ENCODE measurements at places on chromosomes 2 and 18. TPM values are rescaled to one million over a fixed set of nuclear protein-coding genes. Genes with fewer than 3 reads are reported as not detected.

- H3K27me3 ChIP-seq: no peaks in the 10 kb centered on the region
- H3K4me1 ChIP-seq: peaks cover 4% of the 10 kb centered on the region
- H3K27ac ChIP-seq: no peak overlapping the region
- DNase-seq: no peak
- H3K36me3 ChIP-seq: no peaks in the 10 kb centered on the region
- no peak overlapping the region for H3K4me3 ChIP-seq
Observed at GRCh38 chr2:196112418-196113034, 43.9 kb upstream of the DNAH7 start.

GRCh38 chr2:150640039-150640438 is 152.6 kb upstream of the RND3 start:
- no peaks in the 10 kb centered on the region for H3K27me3 ChIP-seq
- H3K4me1 ChIP-seq: no peaks in the 10 kb centered on the region
- no peaks in the 10 kb centered on the region for H3K36me3 ChIP-seq
- no peak overlapping the region for H3K4me3 ChIP-seq

The SESTD1 gene
- 37.4 TPM for total RNA-seq

DNA sequence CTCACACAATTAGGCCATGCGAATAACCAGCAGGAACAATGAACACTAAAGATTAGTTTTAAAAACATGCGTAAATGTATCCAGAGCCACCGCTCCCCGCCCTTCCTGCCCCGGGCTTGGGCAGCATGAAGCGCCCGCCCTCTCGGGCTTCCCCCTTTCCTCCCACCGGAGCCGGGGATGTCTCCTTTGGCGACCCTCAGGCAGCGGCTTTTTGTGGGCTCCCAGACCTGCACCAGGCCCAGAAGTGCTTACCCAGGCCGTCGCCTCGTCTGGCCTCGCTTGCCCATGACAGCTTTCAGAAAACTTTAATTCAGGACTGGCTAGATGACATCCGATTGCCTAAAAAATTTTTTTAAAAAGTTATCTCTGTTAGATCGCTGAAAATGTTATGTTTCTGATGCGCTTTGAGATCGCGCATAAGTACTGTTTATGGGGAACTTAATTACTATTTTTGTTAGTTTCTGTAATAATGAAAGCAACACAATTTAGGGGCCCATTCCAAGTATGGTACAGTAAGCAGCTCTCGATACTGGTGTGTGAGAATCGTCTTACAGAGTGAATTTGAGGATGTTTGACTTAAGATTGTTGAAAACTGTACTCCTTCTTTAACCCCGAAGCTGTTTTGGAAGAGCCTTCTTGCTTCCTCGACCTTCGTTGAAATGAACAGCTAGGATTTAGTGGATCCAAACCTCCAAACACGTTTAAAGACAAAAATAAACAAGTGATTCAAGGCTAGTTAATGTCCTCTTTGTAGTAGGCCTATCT is 1.1 kb downstream of the MAP3K20 start:
- peaks cover 9% of the 10 kb centered on the region for H3K27me3 ChIP-seq
- peaks cover 32% of the 10 kb centered on the region for H3K4me1 ChIP-seq
- H3K36me3 ChIP-seq: no peaks in the 10 kb centered on the region
- H3K4me3 ChIP-seq: peak overlapping the region; percentile 85
- peak overlapping the region; percentile 87 for H3K27ac ChIP-seq

- H3K36me3 ChIP-seq: peaks cover 64% of the 10 kb centered on the region
- H3K4me3 ChIP-seq: no peak overlapping the region
- H3K27me3 ChIP-seq: no peaks in the 10 kb centered on the region
- H3K4me1 ChIP-seq: peaks cover 24% of the 10 kb centered on the region
- DNase-seq: no peak
Observed at GRCh38 chr18:79939096-79939495, 12.4 kb downstream of the SLC66A2 start.

DNA sequence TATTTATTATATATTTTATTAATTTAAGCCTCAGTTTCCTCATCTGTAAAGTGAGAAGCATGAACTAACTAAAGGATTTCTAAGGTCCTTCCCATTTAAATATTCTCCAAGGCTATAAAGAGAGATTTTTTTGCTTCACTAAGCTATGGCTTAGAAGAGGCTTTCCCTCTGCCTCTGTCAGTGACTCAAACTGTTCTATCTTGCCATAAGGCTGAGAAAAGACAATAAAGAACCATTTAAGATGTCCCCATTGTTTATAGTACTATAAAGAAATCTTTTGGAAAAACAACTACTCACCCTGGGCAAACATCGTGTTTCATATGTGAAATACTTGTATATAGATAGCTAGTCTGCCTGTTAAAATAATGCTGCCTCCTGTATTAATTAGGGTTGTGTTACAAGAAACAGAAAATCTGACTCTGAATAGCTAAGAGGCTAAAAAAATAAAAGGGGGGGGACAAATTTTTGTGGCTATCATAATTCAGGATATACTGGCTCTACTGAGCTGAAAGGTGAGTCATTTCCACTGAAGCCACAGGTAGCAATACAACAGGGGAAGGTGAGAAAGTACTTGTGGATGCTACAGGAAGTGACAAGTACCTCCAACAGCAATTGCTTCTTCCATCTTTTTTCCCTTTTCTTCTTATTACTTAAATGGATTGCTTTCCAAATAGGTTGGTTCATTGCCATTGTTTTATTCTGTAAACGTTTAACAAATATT is 25.4 kb downstream of the EPHA4 start:
- DNase-seq: no peak
- no peaks in the 10 kb centered on the region for H3K4me1 ChIP-seq
- no peak overlapping the region for H3K4me3 ChIP-seq
- no peak overlapping the region for H3K27ac ChIP-seq
- no peaks in the 10 kb centered on the region for H3K27me3 ChIP-seq

The TMX3 gene
- total RNA-seq: 75.5 TPM

- H3K27ac ChIP-seq: no peak overlapping the region
- no peaks in the 10 kb centered on the region for H3K36me3 ChIP-seq
- H3K4me1 ChIP-seq: no peaks in the 10 kb centered on the region
Observed at GRCh38 chr2:54752439-54752838, 29.0 kb downstream of the EML6 start.

DNA sequence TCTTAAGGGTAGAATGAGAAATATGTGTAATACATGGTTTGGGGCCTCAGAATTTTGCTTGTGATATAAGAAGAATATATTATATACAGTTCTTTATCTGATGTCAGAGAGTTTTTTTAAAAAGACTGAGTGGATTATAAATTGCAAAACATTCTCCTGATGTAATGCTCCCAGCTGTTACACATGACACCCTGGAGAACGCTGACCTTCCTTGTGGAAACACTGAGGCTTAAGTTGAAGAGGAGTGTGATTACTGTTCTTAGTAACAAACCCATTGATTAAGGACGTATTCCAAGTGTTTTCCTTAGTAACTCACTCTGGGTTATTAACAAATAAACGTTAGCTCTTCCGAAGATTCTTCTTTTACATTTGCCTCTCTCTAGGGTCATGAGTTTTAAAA is 1069.3 kb upstream of the CNTNAP5 start:
- DNase-seq: no peak
- no peaks in the 10 kb centered on the region for H3K36me3 ChIP-seq
- no peaks in the 10 kb centered on the region for H3K4me1 ChIP-seq
- no peak overlapping the region for H3K4me3 ChIP-seq
- H3K27me3 ChIP-seq: no peaks in the 10 kb centered on the region

DNA sequence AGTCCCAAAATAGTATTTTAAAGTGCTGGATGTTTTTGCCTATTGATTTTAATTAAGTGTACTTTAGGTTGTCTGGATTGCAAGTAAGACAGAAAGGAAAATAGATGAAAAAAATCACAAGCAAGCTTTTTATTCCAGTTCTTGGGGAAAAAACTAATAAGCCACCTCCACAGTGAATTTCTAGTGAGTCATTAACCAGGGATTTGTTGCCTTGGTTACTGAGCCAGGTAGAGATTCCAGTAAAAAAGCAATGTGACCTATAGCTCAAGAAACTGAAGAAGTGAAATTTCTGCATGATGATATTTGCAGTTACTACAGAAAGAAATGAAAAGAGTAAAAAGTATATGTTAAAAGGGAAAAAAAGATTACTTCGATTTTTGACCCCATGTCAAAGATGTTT is 160.6 kb downstream of the METTL4 start:
- H3K36me3 ChIP-seq: no peaks in the 10 kb centered on the region
- H3K27me3 ChIP-seq: no peaks in the 10 kb centered on the region
- H3K4me3 ChIP-seq: no peak overlapping the region

DNA sequence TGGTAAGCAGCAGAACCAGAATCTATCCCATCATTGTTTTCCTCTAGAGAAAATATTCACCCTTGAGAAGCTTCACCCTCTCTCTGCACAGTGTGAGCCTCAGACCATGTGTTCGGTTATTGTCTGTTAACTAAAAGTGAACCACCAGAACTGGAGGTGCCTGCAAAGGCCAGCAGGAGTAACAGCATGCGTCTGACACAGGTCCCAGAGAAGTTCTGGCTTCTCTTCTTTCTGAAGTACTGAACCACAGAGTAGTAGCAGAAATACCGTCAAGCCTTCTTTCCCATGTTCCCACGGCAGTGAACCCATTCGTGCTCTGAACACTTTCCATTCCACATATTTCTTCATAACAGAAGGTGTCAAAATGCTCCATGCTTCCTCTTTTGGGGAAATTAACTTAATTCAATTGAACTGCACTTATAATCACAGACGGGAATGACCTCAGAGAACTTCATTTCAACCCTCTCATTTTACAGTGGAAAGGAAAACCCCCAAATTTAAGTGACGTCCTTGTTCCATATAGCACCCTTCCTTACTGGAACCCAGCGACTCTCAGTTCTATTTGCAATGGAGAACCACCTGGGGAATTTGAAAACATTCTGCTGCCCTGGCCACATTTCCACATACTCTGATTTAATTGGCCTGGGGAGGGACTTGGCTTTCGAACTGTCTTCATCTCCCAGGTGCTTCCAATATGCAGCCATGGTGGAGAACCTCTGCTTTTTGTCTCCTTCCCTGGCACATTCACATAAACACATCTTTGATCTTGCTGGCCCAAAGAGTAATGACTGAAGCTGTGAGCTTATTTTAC is 519.1 kb downstream of the RNF144A start:
- no peaks in the 10 kb centered on the region for H3K4me1 ChIP-seq
- H3K27ac ChIP-seq: no peak overlapping the region
- DNase-seq: no peak
- H3K36me3 ChIP-seq: no peaks in the 10 kb centered on the region
- no peak overlapping the region for H3K4me3 ChIP-seq

GRCh38 chr2:170680172-170680941 is 34.8 kb upstream of the SP5 start:
- H3K4me1 ChIP-seq: no peaks in the 10 kb centered on the region
- H3K27ac ChIP-seq: no peak overlapping the region
- H3K36me3 ChIP-seq: no peaks in the 10 kb centered on the region
- H3K27me3 ChIP-seq: no peaks in the 10 kb centered on the region
- H3K4me3 ChIP-seq: no peak overlapping the region
- no peak for DNase-seq

The CDH20 gene
- total RNA-seq: not detected

DNA sequence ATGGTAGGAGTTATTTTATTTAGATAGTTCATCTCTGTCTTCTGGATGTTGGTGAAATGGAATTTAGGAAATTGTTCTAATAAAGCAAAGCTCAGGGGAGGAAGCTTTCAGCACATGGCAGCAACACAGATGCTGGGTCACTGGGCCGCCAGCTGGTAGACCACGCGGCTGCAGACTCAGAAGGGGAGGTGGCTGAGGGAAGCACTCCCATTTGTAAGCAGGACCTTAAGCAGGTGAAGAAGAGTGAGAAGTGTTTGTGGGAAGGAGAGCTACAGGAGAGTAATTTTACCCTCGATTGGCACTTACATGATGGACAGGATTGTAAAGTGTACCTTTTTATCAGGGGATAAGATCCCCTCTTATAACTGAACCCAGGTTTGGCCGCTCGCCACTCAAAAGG is 24.4 kb downstream of the NMS start:
- no peak for DNase-seq
- no peak overlapping the region for H3K4me3 ChIP-seq
- H3K36me3 ChIP-seq: no peaks in the 10 kb centered on the region
- no peaks in the 10 kb centered on the region for H3K4me1 ChIP-seq
- no peaks in the 10 kb centered on the region for H3K27me3 ChIP-seq
- H3K27ac ChIP-seq: no peak overlapping the region

The IL1RL2 gene
- total RNA-seq: not detected

GRCh38 chr2:223100061-223100511 is 48.1 kb downstream of the KCNE4 start:
- no peak overlapping the region for H3K27ac ChIP-seq
- DNase-seq: no peak
- no peaks in the 10 kb centered on the region for H3K4me1 ChIP-seq
- no peak overlapping the region for H3K4me3 ChIP-seq
- H3K27me3 ChIP-seq: no peaks in the 10 kb centered on the region

GRCh38 chr2:133765658-133766057 is 197.4 kb upstream of the NCKAP5 start:
- no peaks in the 10 kb centered on the region for H3K4me1 ChIP-seq
- no peaks in the 10 kb centered on the region for H3K36me3 ChIP-seq
- no peaks in the 10 kb centered on the region for H3K27me3 ChIP-seq
- no peak for DNase-seq

The RPL31 gene
- total RNA-seq: 1,551 TPM

The CD8A gene
- 111 TPM for total RNA-seq

DNA sequence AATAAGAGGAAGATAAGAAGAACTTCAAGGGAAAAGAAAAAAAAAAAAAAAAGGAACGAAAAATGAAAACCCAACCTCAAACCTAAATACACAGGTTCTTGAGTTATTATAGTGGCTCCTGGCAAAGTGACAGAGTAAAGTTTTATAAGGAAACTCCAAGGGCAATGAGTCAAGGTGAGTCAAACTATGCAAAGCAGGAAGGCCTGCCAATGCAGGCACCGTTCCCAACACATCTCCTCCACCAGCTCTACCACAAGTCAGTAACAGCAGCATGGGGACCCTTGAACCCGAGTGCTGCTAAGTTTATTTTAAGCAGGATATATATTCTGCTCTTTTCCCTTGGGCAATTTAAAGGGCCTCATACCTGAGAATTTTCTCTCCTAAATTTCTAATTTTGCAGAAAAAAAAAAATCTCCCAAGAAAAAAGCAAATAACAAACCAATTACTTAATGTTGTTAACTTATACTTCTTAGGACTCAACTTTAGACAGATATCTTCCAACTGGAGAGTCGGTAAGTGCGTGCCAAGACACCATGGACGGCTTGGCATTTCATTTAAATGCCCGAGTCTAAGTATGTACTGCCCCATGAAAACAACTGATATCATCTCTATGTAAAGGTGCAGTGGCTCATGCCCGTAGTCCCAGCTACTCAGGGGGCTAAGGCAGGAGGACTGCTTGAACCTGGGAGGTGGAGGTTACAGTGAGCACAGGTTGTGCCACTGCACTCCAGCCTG is 75.7 kb upstream of the TFCP2L1 start:
- no peaks in the 10 kb centered on the region for H3K36me3 ChIP-seq
- H3K4me1 ChIP-seq: no peaks in the 10 kb centered on the region
- DNase-seq: no peak
- H3K4me3 ChIP-seq: no peak overlapping the region

- no peaks in the 10 kb centered on the region for H3K36me3 ChIP-seq
- DNase-seq: no peak
- H3K4me3 ChIP-seq: no peak overlapping the region
- H3K4me1 ChIP-seq: no peaks in the 10 kb centered on the region
- H3K27me3 ChIP-seq: no peaks in the 10 kb centered on the region
- no peak overlapping the region for H3K27ac ChIP-seq
Observed at GRCh38 chr2:48912110-48912509, 156.6 kb upstream of the LHCGR start.

GRCh38 chr2:217632043-217632442 is 370.8 kb downstream of the TNS1 start:
- no peaks in the 10 kb centered on the region for H3K36me3 ChIP-seq
- H3K4me1 ChIP-seq: no peaks in the 10 kb centered on the region
- no peak for DNase-seq
- H3K27ac ChIP-seq: no peak overlapping the region

Data from spleen (tissue), 13 donors.